Activated CD8-positive, alpha-beta T cell treated with anti-CD3 and anti-CD28 coated beads, Interleukin-2, amount 10 ng/mL, durations not matched to agents 7 days and 5 days (primary cell): ENCODE measurements at places on chromosomes 3 and 15. TPM values are rescaled to one million over a fixed set of nuclear protein-coding genes. Genes with fewer than 3 reads are reported as not detected.

The ZNF501 gene
- total RNA-seq: 2.9 TPM

- DNase-seq: no peak
Observed at GRCh38 chr3:157922614-157923013, 183.6 kb downstream of the SHOX2 start.

GRCh38 chr3:71492566-71492965, 91.0 kb downstream of the FOXP1 start:
- peak; percentile 35 for DNase-seq

DNA sequence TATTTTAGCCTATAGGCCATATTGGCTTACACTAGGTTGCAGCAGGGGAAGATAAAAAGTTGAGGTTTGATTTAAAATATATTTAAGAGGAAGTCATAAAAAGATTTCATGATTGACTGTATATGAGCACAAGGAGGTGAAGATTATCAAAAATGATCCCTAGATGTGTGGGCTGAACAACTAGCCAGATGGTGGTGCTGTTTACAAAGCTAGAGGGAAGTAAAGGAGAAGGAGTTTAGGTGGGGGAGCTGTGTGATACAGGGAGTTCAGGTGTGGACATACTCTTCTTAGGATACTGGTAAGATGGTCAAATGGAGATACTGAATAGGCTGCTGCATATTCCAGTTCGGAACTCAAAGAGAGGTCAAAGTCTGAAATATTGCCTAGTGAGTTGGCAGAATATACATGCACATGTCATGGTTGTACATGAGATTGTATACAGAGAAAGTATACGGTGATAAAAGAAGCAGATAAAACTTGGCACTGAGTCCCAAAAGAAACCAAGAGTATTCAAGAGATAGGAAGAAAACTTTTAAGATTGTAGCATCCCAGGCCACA, 727.8 kb downstream of the NLGN1 start:
- DNase-seq: no peak

DNA sequence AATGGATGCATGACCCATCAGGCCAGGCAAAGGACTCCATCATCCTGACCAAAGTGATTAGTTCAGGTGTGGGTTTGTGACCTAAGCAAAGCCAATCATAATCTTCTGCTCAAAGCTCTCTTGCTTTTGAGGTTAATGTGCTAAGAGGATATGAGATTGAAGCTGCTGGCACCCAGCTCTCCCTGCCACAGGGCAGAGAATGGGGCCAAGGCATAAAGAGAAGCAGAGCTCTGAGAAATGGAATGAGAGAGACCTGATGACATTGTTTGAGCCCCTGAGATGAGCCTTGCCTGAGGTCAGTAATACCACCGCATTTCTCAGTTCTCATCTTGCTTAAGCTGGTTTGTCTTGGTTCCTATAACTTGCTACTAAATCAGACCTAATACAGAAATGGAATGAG, 6.4 kb upstream of the PARP6 start:
- no peak for DNase-seq

- DNase-seq: no peak
Observed at GRCh38 chr3:45171283-45171682, 25.1 kb upstream of the CDCP1 start.

DNA sequence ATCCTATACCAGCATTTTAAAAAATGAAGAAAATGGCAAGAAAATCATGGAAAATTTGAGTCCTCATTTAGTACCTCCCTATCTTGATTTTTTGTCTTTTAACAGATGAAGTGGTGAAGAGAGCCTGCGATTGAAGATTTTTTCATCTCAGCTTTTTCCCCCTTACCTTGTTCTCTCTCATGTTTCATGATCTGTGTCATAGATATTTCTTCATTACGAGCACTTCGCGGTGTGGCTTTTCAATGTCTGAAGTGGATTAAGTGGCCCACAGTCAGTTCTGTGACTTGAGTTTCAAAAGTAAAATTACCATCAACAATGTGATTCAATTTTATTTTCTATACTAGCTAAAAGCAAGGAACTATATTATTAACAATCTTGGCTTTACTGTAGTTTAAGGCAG, 147.2 kb downstream of the FNDC3B start:
- DNase-seq: no peak

The SEMA3B gene
- total RNA-seq: 0.84 TPM

DNA sequence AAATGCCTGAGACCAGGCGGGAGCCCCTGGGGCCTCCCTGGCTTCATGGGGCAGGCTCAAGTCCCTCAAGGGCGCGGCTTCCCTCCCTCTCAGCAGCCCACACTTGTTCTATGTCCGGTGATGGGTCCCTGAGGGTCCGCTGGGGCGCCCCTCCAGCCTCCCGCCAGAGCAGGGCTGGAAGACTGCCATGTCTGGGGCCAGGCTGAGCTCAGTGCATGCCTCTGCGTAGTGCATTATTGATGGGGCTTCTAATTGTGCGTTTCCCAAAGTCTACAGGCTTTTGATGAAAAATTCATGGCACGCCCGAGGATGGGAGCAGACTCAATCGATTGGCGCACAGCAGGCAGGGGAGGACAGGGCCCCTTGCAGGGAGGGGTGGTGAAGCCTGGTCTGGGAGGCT, 51.3 kb downstream of the CYP11A1 start:
- DNase-seq: no peak

DNA sequence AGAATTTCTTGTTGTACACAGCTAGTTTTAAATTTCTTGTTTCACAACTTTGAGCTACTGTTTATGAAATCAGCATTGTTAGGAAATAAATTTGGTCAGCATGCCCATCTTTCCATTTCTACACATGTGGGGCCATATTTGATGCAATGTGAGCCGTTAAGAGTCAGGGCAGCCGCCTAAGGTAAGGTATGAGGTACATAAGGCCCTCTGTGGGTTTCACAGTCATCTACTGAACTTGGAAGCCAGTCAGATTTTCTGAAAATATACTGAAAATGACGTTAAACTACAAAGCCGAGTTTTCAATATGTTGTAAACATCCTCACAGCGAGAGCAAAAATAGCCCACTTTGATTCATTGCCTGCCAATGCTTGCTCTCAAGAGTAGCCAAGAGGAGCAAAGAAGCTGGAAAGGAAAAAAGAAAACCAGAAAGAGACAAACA, 94.7 kb upstream of the PDZRN3 start:
- DNase-seq: no peak

The ZKSCAN7 gene
- total RNA-seq: 2.4 TPM

- DNase-seq: no peak
Observed at GRCh38 chr15:91801836-91802534, 51.5 kb upstream of the SLCO3A1 start.

DNA sequence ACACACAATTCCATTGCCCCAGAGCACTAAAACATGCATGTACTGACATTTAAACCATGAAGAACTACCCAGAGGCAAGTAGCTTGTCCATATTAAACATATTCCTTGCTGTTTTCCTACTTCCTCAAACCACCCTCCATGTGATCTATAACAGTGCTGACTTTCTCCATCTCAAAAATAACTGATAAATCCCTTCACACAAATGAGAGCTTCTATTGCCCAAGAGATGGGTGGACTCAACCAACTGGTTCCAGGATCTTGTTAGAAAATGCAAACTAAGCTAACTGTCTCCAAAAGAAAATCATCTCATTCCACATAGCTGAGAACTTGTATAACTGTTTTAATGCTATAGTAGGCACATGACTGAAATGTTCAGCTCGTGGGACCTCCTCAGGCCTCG, 29.6 kb downstream of the DCLK3 start:
- DNase-seq: no peak

The DPPA2 gene
- not detected for total RNA-seq

- no peak for DNase-seq
Observed at GRCh38 chr15:64571857-64572291, 111.5 kb downstream of the ZNF609 start.

The FEZF2 gene
- not detected for total RNA-seq
